ENCODE measurements at places on chromosomes 11 and 22. TPM values are rescaled to one million over a fixed set of nuclear protein-coding genes. Genes with fewer than 3 reads are reported as not detected.

P2RX3 gene
- not detected for total RNA-seq

- H3K4me3 ChIP-seq, result no peak overlapping the region
- no peak for DNase-seq
- H3K36me3 ChIP-seq, result no peaks in the 10 kb centered on the region
- peaks cover 11% of the 10 kb centered on the region for H3K4me1 ChIP-seq
- H3K27ac ChIP-seq, result no peak overlapping the region
These were observed 24.4 kb downstream of the UPB1 start for GRCh38 chr22:24519496-24519895.

DNA sequence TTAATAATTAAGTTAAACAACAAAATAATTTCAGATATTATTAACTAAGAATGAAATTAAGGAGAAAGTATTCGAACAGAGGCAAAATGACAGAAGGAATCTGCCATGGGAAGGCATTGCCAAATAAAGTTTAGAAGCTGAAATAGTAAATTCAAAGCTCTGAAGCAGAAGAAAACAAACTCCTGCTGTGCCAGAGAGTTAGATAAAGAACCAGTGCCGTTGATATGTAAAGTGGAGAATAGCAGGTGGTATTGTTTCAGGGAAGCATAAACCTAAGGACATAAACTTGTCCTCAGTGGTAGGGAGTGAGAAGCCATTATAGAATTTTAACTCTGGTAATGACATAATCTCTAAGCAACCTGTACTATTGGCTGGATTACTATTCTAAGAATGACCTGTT lies 2.7 kb upstream of the HBG2 start:
- DNase-seq, result no peak
- H3K36me3 ChIP-seq, result no peaks in the 10 kb centered on the region
- H3K27ac ChIP-seq, result no peak overlapping the region
- no peak overlapping the region for H3K4me3 ChIP-seq
- H3K4me1 ChIP-seq, result no peaks in the 10 kb centered on the region

DNA sequence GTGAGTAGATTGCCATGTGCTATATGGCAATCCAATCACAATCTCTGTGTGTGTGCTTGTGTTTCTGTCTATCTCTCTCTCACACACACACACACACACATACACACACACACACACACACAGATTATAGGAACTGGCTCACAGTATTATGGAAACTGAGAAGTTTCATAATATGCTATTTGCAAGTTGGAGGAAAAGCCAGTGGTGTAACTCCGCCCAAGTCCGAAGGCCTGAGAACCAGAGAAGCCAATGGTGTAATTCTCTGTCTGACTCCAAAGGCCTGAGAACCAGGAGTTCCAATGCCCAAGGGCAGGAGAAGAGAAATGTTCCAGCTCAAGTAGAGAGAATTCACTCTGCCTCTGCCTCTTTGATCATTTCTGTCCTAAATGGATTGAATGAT lies 37.2 kb downstream of the GLYATL2 start:
- no peak overlapping the region for H3K27ac ChIP-seq
- no peak overlapping the region for H3K4me3 ChIP-seq
- DNase-seq, result no peak
- H3K27me3 ChIP-seq, result no peaks in the 10 kb centered on the region

GRCh38 chr11:24820541-24820940 lies 323.7 kb downstream of the LUZP2 start:
- no peak overlapping the region for H3K27ac ChIP-seq
- no peaks in the 10 kb centered on the region for H3K4me1 ChIP-seq

GRCh38 chr22:42279425-42280020 lies 9.1 kb upstream of the TCF20 start:
- H3K4me3 ChIP-seq, result no peak overlapping the region
- DNase-seq, result no peak
- no peak overlapping the region for H3K27ac ChIP-seq
- H3K4me1 ChIP-seq, result peaks cover 5% of the 10 kb centered on the region
- peaks cover 14% of the 10 kb centered on the region for H3K27me3 ChIP-seq

- no peak overlapping the region for H3K27ac ChIP-seq
- no peaks in the 10 kb centered on the region for H3K36me3 ChIP-seq
- H3K4me1 ChIP-seq, result no peaks in the 10 kb centered on the region
These were observed 24.6 kb upstream of the LDLRAD3 start for GRCh38 chr11:35919244-35919643.

GRCh38 chr11:38446336-38446735 lies 1848.3 kb upstream of the RAG2 start:
- H3K4me1 ChIP-seq, result no peaks in the 10 kb centered on the region
- no peaks in the 10 kb centered on the region for H3K27me3 ChIP-seq
- no peak overlapping the region for H3K4me3 ChIP-seq
- no peak overlapping the region for H3K27ac ChIP-seq
